Gastroesophageal sphincter (tissue), 4 donors: ENCODE measurements at places on chromosomes 7 and 10.

DNA sequence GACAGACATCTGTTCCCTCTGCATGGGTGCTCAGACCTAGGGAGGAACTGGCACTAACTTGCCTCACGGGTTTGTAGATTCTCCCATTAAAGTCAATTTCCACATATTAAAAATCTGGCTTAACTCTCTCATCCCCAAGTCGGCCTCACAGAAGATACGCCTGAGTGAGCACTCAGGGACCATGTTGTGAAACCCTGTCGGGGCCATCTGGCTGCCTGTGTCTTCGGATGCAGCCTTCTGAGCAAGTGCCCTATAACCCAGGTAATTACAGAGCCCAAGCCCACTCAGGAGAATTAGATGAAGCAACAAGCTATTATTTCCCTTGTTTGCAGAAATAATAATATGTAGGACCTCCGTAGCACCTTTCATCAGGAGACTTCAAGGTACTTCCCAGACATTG, 219.3 kb upstream of the GLI3 start:
- ATAC-seq, result no peak

DNA sequence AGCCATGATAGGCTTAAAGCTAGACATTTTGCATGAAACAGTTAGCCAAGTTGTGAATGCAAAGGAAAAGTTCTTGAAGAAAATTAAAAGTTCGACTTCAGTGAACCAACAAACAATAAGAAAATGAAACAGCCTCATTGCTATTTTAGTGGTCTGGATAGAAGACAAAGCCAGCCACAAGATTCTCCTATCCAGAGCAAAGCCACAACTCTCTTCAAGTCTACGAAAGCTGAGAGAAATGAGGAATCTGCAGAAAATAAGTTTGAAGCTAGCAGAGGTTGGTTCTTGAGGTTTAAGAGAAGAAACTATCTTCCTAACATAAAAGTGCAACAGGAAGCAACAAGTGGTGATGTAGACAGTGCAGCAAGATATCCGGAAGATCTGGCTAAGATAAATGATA, 271.4 kb upstream of the GRM3 start:
- no peak for ATAC-seq

GRCh38 chr7:4208086-4208485, 474.0 kb upstream of the FOXK1 start:
- ATAC-seq, result no peak

DNA sequence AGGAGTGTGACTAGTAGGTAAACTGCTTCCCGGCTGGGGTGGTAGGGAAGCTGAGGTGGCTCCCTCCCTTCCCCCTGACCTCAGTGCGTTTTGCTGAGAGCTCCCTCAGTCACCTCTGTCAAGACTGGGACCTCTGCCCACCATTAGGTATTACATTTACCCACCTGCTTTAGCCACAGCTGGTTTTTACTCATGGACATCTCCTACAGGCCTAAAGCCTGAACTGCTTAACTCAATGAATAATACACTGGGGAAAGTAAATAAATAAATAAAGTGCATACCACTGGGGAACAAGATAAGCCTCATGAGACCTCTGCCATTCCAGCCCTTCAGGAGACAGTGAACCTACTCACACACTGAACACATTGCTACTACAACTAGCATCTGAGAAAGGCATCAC, 38.9 kb upstream of the CDK13 start:
- ATAC-seq, result no peak

DNA sequence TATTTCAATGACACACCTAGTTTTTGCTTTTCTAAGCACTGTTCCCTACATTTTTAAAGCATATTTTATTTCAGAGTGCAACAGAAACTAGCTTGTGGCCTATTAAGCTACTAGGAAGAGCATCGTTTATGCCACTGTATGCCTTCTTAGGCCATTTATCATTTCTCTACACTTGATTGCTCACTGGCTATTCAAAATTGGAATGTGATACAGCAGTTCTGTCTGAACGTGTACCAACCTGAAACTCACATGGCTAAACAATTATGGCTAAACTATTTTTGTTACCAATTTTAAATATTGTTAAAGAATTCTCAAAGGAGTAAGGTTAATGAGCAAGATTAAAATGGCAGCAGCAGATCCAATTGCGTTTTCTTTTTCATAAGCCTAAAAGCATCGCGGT, 105.2 kb downstream of the GSAP start:
- ATAC-seq, result no peak

- ATAC-seq, result no peak
These were observed 837.6 kb upstream of the GHITM start for GRCh38 chr10:83301732-83302131.

DNA sequence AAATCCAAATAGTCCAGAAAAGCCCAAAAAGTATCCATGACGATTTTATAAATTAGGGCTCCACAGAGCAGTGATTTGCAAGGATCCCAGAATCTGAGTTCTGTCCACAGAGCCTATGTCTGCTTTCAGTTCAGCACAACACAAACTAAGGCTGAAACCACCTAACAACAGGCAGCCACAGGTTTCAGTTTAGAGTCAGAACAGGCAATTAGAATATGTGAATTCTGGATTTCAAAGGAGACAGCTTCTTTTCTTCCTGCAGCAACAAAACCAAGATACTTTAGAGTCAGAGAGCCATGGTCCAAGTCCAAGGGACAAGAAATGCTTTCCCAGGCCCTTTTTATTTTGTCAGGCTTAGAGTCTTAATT, 23.6 kb downstream of the IFIT3 start:
- ATAC-seq, result peak; percentile 31

DNA sequence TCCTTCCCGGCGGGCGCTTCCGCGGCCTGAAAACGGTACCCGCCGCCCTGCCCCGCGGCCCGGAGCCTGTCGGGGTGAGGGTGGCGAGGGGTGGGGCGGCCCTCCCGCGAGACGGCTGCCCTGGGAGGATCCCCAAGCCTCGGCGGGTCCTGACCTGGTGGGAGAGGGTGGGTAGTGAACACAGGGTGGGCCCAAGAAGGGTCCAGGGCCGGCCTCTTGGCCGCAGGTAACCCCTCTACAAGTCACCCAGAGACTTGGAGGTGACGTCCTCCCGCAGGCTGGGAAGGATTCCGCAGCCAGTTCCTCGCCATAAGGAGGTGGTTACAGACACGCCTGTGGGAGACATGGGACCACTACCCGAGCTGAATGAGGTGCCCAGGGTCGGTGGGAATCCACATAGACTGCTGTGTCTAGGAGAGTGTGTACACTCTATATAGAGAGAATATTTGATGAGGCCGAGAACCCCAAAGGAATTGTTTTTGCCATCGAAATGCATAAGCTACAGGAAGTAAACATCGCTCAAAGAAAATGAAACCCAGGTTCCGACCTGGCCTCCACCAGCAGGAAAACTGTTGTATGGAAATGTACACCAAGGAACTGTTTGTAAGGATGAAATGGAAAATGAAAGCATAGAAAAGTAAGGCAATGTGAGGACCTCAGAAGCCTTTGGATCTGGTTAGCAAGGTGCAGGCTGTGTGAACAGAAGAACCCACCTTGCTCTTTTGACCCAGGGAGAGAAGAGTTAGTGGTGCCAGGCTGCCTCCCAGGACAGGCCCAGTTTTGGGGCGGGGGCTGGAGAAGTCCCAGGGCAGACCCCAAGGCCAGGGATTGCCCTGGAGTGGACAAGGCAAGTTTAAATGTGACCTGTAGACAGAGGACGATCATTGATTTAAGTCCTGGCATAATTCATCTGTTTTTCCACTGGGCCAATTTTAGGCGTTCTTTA, 659 bp downstream of the OPTN start:
- ATAC-seq, result peak; percentile 35

DNA sequence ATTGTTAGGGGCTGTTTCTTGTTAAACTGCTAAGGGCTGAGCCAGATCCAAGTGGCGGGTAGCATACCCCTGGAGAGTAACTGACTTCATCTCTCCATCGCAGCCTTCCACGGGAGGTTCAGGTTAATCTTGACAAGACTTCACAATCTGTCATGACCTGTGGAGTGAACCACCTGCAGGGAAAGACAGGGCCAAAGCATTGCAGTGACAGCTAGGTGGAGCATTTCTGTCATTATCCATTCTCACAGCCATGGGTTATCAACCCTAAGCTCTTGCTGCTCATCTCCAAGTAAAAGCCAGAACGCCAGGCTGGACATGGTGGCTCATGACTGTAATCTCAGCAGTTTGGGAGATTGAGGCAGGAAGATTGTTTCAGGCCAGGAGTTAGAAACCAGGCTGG, 17.2 kb downstream of the ABCC2 start:
- no peak for ATAC-seq

GRCh38 chr10:132563485-132564248, 26.1 kb downstream of the INPP5A start:
- no peak for ATAC-seq

DNA sequence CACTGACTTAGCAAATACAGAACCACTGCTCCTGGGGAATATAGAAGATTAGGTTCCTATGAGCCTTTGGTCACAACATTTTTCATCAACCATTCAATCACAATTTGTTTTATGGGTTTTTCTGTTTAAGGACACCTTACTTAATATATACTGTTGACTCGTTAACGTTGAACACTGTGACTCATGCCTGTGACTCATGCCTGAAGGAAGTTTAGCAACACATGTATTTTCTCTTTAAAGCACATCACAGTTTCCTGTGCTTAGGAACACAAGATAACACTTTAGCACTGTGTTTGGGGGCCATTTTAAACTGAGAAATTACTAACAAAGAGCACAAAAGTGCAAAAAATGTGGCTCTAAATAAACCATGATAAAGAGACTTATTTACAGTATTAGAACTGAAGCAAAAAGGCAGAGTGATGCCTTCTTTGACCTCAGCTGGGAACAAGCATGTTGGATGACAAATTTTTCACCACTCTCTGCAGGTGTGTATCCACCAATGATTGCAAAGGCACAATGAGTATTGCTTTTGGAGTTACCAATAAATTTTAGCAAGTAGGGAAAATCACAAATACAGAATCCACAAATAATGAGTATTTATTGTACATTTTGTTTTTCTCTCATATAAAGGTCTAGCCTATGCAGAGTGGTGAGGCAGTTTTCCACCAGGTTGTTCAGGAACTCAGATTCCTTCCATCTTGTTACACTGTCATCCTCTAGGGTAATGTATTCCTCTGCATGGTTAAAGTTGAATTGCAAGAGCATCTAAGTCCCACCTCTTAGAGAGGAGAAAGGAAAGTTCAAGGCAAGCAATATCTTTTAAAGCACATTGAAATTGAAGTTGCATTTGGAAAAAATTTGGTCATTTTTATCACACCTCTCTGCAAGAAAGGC, 7.3 kb downstream of the FGFBP3 start:
- ATAC-seq, result peak; percentile 69

- ATAC-seq, result no peak
These were observed 154.1 kb downstream of the RNLS start for GRCh38 chr10:88428976-88429375.

DNA sequence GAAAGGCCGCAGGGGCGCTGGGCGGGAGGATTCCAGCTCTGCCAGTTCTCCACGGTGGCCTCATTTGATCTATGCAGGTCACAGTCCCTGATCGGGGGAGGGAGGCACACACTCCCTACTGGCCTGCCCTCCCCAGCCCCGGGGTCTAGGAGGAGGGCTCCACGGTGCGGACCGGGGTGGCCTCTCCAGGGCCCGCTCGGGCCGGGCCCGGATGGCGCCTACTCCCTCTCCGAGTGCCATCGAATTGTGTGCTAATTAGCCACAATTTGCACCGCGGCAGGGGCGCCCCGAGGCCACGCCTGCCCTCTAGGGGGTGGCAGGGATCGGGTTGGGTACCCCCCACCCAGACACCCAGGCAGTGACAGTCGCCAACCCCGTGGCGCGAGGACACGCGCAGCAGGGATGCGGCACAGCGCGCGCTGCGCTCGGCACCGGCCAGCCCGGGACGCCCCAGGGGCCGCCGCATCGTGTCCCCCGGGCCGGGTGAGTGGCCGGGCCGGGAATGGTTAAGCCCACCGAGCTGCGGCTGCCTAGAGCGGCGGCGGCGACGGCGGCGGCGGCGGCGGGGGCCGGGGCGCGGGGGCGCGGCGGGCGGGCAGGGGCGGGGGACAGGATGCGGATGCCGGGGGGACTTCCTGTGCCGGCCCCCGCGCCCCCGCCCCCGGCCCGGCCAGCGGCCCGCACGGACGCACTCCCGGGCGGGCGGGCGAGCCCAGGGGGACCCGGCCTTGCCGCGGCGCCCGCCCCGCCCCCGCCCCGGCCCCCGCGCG, at the start of gene ZNF853:
Gene ZNF853, plus strand, starts transcription at position 658 of the 770 bp plus-strand sequence. CDS start 565 bp downstream, outside the sequence.
- peak; percentile 64 for ATAC-seq

GRCh38 chr7:102387064-102387463, 9.1 kb upstream of the PRKRIP1 start:
- no peak for ATAC-seq

DNA sequence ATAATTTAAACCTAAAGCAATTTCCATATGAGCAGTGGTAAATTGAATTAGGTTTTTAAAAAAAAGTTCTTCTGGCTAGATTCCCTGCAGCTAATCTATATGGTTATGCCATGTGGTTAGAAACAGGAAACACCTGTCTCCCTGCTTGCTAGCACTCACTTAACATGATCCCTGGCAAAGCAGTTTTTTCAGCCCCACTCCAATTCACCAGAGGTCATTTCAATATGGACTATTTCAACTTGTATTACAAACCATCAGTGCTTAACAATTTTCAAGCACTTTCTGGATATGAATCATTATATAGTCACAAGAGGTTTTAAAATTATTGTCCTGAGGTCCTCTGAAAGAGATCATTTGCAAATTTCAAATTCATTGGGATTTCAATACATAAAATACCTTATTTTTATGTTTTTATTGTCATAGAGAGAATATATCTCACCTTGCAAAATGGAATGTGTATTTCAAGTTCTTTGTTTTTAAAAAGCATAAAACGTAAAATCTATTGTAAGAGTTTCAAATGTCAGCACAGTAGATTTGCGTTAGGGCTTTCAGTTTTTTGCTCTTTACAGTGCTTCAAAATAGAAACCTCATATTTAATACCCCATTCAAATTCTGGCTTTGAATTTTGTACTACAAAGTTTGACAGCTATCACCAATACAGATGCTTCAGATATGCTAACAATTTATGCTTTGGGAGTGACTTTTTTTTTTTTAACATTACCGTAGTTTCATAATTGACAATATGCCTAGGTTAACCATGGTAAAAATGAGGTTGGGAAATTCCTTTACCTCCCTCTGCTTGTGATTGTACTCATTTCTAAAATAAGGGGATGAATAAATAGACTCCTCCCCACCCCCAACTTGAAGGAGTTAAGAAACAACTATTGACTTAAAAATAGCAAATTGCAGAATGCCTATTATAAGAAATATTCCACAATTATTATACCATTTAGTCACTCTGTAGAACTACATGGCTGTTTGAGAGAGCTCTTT, 117.5 kb upstream of the HGF start:
- ATAC-seq, result no peak

DNA sequence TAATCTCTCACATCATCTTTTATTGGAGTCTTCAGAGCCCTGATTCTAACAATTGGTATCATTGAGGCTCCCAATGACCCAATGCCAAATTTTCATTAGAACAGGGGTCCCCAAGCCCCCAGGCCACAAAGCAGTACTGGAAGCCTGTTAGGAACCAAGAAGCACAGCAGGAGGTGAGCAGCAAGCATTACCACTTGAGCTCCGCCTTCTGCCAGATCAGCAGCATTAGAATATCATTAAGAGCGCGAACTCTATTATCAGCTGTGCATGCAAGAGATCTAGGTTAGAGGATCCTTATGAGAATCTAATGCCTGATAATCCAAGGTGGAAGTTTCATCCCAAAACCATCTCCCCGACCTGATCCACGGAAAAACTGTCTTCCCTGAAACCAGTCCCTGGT, 23.1 kb downstream of the KIF5B start:
- ATAC-seq, result no peak

- no peak for ATAC-seq
These were observed 31.4 kb downstream of the CASP7 start for GRCh38 chr10:113711142-113711541.
